Lung microvascular endothelial cell (primary cell): ENCODE measurements at places on chromosomes 6 and 20.

DNA sequence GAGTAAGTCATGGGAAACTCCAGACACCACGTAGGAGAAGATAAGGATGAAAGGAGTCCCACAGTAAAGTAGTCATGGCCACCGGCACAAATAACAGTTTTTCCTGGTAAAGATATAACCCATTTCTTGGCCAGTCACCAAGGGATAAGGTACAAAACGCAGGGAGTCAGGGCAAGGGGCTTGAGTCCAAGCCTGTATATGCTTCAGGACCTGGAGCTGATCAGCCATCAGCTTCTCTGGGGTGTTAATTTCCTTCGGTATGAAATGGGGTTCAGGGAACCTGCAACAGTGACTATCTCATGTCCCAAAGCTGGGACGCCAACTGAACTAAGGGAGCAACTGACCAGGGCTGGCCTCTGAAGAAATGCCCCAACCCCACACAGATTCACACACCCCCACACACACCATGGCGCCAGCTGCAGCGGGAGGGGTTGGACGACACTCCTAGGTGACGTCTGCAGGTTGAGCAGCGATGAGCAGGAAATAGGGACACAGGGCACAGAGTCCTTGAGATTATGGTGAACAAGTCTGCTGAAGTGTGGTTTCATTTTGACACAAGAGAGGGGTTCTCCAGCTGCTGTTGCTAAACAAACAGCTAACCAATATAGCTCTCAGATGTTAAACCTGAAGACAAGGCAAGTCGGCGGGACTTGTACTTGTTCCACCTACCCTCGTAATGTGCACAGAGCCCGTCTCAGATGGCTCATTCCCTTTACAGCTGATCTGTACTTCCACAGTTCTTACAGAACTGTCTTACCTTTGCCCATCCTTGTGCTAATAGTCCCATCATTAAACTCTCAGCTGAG lies 7.4 kb upstream of the ADTRP start:
- DNase-seq: no peak

GRCh38 chr6:90712114-90712513 lies 125.2 kb upstream of the MAP3K7 start:
- no peak for DNase-seq

GRCh38 chr6:138428944-138429598 lies 25.0 kb downstream of the HEBP2 start:
- DNase-seq: peak; percentile 73

- DNase-seq: no peak
Observed at GRCh38 chr20:56826705-56827665, 197.9 kb downstream of the TFAP2C start.

DNA sequence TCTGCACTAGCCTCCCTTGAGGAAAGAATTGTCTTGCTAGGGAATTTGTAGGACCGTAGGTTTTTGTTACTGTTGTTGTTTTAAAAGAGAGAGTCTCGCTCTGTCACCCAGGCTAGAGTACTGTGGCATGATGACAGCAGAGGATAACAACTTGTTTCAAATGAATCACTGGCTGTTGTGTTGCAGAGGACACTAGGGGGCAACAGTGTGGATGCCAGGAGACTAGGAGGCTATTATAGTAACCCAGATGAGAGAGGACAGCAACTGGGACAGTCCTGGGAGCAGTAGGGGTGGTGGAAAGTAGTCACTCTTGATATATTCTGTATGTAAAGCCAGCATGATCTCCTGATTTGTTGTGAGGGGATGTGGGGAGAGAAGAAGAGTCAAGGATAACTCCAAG lies 41.8 kb upstream of the LAMA4 start:
- peak; percentile 84 for DNase-seq

DNA sequence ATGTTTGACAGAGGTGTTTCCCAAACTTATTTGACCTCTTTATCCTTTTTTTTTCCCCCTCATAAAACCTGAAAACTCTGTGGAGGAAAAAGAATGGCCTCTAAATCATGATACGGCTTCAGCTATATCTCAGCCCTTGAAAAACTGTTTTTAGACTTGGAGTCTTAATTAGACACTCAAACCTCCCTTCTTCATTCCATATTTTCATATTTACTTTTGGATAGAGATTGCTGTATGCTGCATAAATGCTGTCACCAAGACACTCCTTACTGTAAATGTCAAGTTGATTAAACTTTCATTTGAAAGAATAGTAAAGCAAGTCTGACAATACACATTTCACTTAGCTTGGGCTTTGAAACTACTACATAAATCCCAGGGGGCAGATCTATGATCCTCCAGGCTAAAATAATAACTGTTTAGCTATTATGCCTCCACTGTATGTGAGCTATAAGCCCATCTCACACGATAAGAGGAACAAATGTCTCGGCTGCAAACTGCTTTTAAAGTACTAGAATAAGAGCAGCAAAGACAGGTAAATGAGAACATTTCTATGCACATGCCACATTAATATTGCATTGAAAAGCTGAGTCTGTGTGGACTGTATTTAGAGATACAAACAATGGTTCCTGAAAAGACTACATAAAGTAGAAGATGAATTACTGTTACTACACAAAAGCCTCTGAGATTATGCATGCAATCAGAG lies 141.3 kb upstream of the HMGN3 start:
- DNase-seq: no peak

GRCh38 chr6:106825156-106825555 lies 149.4 kb downstream of the CD24 start:
- DNase-seq: no peak

DNA sequence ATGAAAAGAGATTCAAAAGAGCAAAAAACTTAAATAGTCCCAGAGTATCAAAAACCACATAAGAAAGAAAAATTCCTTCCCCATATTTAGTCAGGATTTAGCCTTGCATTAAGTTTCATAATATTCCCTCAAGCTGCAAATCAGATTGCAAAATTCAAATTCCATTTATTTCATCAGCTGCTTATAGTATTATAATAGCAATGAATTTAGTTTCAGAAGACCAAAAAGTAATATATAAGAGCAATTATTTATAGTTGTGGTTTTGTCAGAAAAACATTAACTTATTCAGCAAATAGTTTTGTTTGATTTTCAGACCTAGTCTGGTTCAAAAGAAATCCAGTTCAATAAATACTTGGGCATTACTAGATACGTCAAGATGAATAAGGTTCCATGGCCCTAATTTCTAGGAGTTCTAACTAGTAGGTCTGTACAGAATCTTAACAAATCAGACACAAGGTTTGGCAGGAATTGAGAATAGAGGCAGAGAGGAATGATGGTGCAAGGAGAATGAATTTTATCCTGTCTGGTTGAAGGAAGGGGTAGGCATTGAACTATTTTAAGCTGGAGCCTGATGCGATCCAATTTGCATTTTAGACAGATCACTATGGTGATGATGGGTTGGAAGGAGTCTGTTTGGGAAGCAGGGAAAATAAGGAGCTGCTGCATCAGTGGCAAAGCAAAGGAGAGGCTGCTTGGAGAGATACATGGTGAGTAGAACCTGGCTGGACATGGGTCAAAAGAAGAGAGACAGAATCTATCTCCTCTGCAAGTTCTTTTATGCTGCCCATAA lies 163.9 kb upstream of the STXBP5 start:
- DNase-seq: no peak

DNA sequence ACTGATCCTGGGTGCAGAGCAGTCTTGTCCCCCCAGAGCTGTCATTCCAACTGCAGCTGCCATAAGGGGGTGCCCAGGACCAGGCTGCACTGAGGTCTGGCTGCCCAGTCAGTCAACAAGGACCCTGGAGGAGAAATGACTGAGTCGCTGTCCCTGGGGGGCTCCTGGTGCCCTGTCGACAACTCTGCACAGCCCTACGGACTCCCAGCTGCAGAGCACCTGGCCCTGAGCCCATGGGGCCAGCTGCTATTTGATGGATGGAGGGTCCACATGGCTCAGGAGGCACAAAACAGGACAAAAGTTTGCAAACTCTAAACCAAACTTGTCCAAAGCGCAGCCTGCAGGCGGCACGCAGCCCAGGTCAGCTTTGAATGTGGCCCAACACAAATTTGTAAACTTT lies 46.3 kb upstream of the RPS6KA2 start:
- DNase-seq: no peak

- DNase-seq: no peak
Observed at GRCh38 chr6:150126641-150127291, 16.1 kb upstream of the PPP1R14C start.

- peak; percentile 79 for DNase-seq
Observed at GRCh38 chr6:106546691-106547414, 82.4 kb downstream of the RTN4IP1 start.

DNA sequence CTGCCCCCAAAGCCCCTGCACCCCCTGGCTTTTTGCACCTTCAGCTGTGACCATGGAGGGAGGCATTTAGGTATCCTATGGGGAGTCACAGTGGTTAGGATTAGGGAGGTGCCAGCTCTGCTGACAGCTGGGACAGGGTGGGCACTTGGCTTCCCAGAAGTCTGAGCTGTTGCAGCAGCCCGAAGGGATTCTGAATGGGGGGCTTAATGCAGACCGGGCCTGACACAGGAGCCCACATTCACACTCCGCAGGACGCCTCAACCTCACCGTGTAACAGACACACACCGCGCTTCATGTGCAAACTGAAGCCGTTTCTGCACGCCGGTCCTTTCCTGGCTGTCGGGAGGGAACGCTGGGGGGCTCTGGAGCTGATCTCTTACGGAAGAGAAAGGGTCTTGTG lies 1.9 kb downstream of the EBF4 start:
- no peak for DNase-seq

DNA sequence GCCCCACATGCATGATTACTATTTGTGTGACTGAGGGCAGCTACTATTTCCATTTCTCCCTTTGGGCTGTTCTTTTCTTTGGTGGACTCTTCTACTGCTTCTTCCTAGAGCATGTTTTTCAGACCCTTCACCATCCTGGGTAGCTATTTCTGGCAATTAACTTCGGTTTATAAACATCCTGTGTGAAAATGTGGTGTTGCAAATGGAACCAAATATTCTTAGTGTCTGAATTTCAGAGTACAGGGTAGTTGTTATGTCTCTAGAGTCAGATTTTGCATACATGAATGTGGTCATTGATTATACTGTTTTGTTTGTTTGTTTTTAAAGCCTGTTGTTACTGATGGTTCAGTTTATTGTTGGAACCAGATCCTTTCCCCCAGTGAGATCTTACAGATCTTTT lies 49.7 kb downstream of the PROKR2 start:
- DNase-seq: no peak

DNA sequence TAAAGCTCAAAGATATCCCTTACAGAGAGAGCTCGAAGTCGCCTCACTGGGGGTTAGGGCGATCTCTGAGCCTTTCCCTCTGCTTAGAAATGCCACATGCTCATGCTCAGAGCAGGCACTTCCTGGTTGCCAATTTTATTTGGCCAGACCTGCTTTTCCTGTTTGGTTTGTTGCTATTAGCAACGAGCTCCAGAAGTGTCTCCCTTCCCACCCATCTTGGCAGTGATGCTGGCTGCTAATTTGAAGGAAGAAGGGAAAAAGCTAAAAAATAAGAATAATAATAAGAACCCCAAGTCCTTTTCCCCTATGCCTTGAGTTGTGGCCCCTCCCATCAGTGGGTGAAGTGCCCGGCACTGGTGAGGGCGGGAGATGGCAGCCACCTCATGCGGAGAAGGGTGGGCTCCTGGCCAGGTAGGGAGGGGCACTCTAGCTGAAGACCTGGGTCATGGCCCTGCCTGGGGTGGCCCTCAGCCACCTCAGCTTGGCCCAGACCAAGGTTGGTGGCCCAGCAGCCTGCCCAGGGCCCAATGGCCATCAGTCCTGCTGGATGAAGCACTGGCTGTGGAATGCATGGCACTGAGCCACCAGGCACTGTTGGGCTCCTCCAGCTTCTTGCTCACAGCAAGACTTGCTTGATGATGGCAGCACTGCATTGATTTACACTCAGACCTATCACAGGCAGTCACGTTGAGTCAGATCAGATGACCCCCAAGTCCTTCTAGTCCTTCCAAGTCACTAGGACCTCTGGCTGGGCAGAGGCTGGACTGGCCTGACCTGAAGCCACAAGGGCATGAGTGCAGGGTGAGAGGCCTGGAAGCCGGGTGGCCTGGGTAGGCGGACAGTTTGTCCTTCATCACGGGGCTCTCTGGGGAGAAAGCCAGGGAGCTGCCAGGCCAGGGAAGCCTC lies 79.0 kb downstream of the SYNJ2 start:
- DNase-seq: peak; percentile 89
